Neuronal stem cell (in vitro differentiated cells): ENCODE measurements at places on chromosomes 4 and X.
A peak's percentile ranks its signal among the peaks of the same experiment; 100 is the strongest.

DNA sequence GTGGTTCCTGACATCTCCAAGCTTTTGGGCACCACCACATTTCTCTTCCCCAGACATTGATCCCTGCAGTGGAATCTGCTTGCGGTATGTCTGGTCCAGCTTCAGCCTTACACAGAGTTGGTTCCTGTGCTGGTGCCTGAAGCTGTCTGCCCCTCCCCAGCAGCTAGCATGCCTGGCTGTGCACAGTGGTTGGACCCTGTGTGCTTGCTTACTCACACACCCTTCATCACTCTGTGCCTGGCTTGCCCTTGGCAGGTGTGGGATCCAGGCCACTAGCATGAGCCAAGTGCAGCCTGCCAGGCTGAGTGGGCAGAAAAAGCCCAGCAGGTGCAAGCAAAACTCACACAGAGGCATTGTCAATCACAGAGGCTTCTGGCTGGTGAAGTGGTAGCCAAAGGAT lies 473.8 kb downstream of the ACTRT1 start:
- no peak for DNase-seq

GRCh38 chr4:16262188-16262587 lies 35.9 kb upstream of the TAPT1 start:
- DNase-seq, result no peak

DNA sequence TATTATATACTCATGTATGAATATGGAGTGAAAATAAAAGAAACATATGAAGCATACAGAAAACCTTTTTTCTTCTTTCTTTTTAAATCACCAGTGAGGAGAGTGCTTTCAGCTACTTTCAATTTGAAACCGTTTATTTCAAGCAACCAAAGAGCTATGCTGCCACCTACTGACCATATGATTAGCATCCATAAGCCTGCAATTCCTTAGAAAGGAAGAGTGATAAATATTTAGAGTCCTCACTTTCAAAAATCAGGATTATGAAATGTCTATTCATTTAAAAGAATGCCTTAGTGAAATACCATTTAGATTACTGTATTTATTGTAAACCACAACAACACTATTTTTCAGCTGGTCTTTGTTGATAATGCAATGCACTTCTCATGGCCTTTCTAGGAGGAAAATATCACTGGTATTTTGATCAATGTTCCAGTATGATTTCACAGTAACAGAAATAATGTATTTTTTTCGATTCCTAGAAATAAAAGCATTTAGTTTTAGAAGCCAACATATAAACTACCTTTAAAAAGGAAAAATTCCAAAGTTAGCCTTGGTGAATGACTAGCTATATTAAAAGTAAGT lies 667.6 kb downstream of the PCDH18 start:
- peak; percentile 67 for DNase-seq

DNA sequence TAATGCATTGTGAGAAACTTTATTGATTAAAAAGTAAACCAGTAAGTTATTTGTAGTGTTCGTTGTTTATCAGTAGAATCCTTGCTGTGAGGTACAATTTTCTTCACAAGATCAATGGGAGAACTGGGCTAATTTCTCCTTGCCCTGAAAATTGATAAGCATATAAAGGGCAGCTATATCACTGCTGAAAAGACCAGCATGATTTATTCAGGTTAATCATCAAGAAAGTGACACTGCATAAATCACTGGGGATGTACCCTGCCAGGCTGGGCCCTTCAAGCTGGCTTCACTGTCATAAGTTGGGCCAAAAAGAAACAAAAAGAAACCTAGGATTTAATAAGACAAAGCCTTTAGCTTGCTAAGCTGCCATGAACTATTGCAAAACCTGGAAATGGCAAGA lies 746.7 kb downstream of the STPG2 start:
- DNase-seq, result no peak

- DNase-seq, result no peak
Measured at GRCh38 chr4:122702939-122703338, 29.6 kb upstream of the BBS12 start.

DNA sequence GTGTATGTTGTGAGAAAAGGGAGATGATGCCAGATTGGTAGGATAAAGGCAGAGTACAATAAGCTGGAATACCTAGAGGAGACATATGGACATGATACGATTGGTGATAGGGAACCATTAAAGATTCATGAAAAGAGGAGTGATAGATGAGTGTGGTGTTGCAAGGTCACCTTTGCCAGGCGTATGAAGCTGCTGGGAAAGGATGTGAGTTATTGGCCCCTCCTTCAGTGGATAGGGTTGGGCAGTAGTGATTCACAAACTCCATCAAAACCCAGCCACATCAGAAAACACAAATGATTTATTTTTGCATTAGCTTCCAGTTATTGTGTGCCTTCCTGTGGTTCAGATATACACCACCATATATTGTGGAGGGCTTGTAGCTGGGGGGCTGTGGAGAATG lies 34.3 kb downstream of the TMEM164 start:
- DNase-seq, result no peak

GRCh38 chr4:158933236-158933635 lies 164.4 kb downstream of the FNIP2 start:
- no peak for DNase-seq

DNA sequence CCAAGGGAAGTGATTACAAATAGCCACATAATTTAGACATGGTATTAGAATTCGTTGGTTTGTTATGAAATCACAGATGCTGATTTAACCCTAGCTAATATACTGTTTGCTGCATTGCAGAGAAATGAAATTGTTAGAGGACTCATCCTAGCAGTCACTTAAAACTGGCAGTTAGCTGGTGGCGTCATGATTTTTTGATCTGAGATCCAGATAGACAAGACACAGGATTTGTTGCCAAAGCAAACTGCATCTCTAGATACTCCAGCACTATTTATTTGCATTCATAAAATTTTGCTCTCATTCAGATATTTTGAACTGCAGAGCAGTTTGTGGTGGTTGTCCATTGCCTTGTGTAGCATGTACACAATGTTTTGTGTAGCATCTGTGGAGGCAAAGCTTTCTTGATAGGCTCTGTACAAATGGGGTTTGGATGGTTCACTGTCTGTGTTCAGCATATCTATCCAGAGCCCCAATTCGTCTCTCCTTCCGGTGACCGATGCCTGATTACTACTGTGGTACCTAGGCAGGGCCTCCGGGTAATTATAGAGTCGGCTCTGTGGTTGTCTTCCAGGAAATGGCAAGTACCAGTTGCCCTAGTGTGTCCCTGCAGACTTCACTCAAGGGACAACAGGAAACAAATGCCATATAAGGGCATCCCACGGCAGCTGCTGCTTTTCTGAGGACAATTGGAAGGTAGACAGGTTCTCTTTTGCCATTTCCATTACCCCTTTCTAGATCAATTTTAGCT lies 30.1 kb upstream of the SPARCL1 start:
- peak; percentile 14 for DNase-seq

- DNase-seq, result no peak
Measured at GRCh38 chr4:99723612-99724011, 66.0 kb upstream of the C4orf54 start.

- DNase-seq, result no peak
Measured at GRCh38 chrX:82765811-82766210, 742.3 kb upstream of the POU3F4 start.

DNA sequence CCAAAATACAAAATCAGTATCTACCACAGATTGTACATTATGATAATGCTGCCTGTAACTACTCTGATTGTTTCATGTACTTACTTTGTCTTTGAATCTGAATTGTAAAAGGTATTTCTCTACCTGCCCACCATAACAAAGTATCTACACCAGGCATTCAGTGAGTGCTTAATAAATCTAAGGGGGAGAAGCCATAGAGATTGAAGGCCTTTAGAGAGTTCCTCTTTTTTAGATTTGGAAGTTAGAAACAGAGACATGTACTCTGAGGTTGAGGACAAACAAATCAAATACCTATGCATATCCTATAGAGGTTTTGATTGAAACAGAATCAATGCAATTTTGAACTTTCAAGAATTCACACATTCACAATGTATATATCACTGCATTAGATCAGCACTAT lies 42.7 kb downstream of the SAT1 start:
- DNase-seq, result no peak

DNA sequence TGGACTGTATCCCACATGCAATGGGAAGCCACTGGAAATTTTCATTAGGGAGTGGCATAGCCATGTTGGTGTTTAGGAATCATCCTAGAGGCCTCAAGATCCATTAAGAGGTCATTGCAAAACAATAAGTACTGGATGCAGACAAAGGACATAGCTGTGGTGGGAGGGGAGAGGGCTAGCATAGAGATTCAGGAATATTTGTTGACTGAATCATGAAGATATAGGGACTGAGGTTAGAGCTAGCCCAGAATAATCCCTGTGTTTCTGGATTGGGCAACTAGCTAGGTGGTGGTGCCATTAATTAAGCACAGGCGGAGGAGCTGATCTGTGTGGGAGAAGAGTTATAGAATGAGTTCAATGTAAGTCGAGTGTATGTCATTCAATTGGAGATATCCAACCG lies 135.0 kb downstream of the RAB28 start:
- no peak for DNase-seq

DNA sequence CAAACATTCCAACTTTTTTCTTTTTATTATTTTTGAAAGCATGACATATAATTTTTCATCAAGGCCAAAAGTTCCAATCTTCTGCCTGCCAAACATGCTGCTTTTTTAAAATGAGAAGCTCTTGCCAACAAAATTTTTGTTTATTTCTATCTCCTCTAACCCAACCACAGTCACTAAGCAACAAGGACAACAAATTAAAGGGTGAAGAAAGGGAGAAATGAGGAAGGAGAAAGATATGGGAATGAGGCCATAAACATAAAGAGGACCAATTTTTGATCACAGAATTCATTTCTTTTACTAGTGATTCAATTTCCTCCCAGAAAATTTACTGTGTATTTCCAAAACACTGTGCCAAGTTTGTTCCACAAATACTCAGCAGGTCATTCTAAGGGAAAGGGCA lies 537.0 kb upstream of the DIAPH2 start:
- no peak for DNase-seq

DNA sequence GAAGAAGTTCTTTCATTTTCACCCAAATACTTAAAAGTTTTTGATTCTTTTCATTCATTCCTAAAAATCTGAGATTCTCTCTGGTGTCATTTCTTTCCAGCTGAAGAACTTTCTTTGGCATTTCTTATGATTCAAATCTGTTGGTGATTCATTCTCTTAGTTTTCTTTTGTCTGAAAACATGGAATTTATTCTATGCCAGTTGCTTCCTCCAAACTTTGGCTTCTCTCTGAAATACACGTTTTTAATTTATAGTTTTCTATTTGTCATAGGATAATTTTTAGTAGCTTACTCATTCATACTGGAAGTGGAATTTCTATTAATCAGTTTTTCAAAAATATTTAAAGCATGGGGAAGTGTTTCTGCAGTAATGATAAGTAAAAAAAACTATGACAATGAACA lies 1012.0 kb downstream of the RPA4 start:
- no peak for DNase-seq

- no peak for DNase-seq
Measured at GRCh38 chr4:98501383-98501782, 157.0 kb downstream of the TSPAN5 start.

GRCh38 chr4:14829795-14830194 lies 172.5 kb upstream of the CPEB2 start:
- DNase-seq, result no peak

- DNase-seq, result no peak
Measured at GRCh38 chrX:41688835-41689234, at the start of gene GPR34. Gene GPR34, plus strand, starts transcription at chrX:41688973. Its CDS starts 6,661 bp downstream, at chrX:41695634.

DNA sequence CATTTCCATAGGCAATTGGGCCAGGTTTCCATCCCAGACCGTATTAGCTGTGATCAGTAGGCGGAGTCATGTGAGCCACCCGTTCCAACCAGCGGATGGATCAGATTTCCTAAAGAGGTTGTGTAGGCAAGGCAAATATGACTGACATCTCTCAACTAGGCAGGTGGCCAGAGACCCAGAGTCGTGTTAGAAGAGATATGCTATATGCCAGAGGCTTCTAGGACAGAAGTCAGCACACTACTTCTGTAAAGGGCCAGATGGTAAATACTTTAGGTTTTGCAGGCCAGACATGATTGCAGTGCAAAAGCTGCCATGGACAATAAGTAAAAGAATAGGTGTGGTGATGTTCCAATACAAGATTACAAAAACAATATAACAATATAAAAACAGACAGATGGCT lies 788.4 kb downstream of the RPA4 start:
- DNase-seq, result no peak

DNA sequence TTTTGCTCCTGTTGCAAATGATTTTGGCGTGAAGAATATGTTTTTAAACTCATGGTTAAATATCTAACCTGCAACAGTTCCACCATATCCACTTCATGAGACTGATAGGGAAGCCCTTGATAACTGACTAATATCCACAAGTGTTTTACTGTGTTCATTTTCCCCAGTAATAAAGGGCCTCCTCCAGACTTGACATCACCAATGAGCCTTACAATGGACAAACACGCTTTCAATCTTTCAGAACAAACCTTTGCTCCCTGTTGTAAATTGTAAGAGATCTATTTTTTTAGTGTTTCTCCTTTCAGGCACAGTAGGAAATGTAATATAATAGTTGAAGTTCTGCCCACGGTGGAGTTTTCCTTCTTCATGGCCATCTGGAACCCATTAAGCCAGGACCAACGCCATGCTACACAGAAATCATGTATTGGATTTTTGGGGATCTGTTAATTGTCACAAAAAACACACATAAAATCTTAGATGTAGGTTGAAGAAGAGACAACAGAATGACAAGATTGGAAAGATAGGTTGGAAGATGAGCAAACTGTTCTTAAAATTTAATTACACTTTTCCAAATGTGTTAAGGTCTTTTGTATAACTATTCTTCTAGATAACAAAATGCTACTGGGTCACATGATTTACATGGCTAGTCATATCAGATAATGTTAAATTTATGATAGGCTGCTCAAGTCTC lies 1030.1 kb downstream of the FSTL5 start:
- DNase-seq, result no peak

- no peak for DNase-seq
Measured at GRCh38 chr4:118994030-118994429, 105.4 kb downstream of the SYNPO2 start.

- no peak for DNase-seq
Measured at GRCh38 chr4:175656649-175657048, 155.4 kb downstream of the GPM6A start.

DNA sequence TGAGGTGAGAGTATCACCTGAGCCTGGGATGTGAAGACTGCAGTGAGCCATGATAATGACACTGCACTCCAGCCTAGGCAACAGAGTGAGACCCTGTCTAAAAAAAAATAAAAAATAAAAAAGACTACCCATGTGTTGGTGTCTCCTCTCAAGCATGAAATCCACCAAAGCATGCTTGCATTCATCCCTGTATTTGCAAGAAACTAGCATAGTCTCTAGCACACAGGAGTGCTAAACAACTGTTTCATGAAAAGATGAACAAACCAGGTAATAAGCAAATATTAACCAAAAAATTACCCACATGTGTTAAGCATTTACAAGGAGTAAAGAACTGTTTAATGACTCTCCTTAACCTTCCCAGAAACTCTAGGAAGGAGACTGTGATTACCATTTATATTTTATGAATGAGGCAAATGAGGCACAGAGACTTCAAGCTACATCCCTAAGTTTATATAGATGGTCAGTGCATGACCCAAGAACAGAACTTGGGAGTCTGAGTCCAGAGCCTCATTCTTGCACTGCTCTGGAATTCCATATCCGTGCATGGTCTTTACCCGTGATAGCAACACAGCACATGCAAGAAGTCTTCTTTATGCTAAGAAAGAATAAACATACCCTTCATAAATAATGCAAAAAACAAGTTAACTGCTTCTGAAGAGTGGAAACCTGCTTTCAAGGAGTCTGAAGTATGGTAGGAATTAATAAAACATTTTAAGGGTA lies 186.1 kb upstream of the STS start:
- DNase-seq, result no peak
